Mesenteric fat pad (tissue), 1 donor: ENCODE measurements at places on chromosomes 1 and 21. TPM values are rescaled to one million over a fixed set of nuclear protein-coding genes. Genes with fewer than 3 reads are reported as not detected.

NEGR1 gene
- total RNA-seq, result 34.7 TPM

DNA sequence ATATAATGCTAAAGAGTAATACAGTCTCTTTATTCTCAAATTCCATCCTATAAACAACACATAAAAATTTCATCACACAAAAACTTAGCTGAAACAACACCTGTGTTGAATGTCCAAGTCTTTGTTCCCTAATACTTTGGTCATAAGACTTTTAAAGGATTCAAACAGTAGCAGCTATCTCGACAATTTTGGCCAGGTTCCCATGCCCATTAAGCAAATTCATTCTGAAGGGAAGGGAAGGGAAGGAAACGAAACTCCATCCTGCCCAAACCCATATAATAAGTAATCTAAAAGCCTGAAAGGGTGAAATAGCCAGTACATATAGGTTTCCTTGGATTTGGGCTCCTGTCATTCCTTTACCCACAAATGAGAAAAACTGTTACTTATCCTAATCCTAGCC, 7.5 kb downstream of the IVNS1ABP start:
- no peak for DNase-seq

CCDC30 gene
- total RNA-seq, result 1.6 TPM

GRCh38 chr1:62286786-62287224, 32.4 kb downstream of the KANK4 start:
- DNase-seq, result no peak

GRCh38 chr1:228487336-228488124, at the start of gene RNF187:
TSS of gene RNF187 (plus strand) at chr1:228487382.
- DNase-seq, result peak; percentile 96

URB2 gene
- total RNA-seq, result 14.0 TPM

DNA sequence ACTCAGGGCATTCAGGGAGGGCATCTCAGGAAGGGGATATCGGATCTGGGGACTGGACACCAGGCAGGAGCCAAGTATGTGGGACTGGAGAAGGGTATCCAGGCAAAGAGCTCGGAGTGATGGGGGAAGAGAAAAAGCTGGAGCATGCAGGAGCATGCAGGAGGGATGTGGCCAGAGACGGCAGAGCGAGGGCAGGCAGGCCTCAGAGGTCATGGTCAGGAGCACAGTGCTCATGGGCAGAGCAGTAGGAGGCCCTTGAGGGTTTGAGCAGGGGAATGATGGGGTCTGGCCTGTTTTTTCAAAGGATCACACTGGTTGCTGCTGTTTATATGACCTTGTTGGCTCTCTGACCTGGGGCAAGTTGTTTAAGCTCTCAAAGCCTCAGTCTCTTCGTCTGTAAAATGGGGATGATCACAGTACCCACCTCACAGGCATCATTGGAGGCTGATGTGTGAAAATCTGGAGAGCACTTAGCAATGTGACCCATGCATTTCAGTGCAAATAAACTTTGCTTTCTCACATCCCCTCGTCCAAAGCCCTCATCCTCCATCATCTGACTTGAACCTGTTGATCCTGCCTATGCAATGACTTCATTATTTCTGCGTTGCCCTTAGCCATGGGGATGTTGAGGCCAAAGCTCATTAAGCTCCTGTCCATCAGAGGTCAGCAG, 273.1 kb downstream of the MATN1 start:
- peak; percentile 67 for DNase-seq

GRCh38 chr1:79386730-79387129, 380.2 kb upstream of the ADGRL4 start:
- no peak for DNase-seq
